Hematopoietic multipotent progenitor cell treated with erythropoietin and hydrocortisone succinate and interleukin-3 and kit ligand, for 17 days (in vitro differentiated cells): ENCODE measurements at places on chromosomes 11 and 22.

DNA sequence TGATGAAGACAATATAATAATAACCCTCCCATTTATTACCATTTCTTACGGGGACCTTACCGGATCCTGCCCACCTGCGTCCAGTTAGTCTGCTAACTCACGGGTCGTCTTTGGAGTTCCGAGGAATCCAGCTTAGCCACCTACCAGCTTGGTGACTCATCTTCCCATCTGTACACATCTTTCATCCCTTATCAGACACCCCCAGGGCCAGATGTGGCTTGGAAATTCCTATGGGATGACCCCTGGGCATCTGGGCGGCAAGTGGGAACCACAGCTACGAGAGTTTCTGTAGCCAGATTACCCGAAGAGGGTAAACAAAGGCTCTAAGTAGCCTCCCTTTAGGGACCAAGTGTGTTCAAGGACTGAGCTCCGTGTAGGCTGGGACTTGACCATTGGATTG lies 12.8 kb upstream of the PRR5 start:
- DNase-seq, result no peak

DNA sequence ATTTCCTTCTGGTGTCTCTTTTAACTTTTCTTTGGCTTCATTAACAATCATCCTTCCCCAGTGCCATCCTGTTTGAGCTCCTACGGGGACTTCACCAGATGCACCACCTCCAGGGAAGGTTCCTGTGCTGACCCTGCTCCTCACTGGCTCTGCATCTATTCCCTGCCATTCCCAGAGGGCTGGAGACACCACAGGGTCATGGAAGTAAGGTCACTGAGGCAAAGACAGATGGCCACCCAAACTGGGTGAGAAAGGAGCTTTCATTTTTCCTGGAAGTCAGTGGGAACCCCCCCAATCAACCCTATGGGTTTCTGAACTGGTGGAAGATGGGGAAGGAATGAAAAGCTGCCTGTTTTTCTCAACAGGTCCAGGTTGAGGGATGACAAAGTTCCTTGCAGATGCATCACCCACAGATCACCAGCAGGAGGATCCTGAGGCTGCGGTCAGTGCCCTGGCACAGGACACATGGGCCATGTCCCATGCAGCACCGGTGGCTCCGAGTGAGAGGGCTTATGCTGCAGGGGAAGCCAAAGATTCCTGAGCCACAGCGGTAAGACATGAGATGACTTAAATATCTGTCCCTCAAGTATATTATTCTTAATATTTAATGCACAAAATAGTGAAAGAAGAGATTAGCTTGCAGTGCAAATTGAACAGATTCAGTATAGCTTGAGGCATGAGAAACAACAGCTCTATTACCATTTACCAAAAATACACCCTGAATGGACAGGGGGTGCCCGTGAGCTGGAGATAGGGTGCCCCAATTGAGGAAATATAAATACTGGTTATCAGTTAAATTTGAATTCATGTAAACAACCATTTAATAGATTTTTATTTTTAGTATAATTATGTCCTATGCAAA lies 73.0 kb upstream of the VPREB1 start:
- DNase-seq, result no peak

GRCh38 chr22:29165321-29166060 lies 40.2 kb upstream of the EMID1 start:
- DNase-seq, result peak; percentile 73

- no peak for DNase-seq
Observed at GRCh38 chr11:94857337-94857736, 89.2 kb downstream of the AMOTL1 start.

DNA sequence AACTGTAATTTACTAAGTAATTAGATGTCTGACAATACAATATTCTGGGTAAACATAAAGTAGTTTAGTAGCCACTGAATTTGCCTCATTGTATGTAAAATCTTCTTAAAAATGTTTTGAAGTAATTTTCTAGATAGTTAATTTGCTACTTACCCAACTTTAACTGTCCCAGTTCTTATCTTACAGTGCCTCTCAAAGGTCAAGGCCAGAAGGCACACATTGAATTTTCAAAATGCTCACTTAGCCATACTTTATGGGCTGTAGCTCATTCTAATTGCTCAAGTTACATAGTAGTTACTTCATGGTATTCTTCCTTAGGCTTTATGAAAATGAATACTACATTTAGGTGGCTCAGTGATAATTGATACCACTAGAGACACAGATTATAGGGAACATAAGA lies 666.6 kb downstream of the CNTN5 start:
- no peak for DNase-seq

- no peak for DNase-seq
Observed at GRCh38 chr11:82937554-82937953, 36.0 kb downstream of the DDIAS start.

DNA sequence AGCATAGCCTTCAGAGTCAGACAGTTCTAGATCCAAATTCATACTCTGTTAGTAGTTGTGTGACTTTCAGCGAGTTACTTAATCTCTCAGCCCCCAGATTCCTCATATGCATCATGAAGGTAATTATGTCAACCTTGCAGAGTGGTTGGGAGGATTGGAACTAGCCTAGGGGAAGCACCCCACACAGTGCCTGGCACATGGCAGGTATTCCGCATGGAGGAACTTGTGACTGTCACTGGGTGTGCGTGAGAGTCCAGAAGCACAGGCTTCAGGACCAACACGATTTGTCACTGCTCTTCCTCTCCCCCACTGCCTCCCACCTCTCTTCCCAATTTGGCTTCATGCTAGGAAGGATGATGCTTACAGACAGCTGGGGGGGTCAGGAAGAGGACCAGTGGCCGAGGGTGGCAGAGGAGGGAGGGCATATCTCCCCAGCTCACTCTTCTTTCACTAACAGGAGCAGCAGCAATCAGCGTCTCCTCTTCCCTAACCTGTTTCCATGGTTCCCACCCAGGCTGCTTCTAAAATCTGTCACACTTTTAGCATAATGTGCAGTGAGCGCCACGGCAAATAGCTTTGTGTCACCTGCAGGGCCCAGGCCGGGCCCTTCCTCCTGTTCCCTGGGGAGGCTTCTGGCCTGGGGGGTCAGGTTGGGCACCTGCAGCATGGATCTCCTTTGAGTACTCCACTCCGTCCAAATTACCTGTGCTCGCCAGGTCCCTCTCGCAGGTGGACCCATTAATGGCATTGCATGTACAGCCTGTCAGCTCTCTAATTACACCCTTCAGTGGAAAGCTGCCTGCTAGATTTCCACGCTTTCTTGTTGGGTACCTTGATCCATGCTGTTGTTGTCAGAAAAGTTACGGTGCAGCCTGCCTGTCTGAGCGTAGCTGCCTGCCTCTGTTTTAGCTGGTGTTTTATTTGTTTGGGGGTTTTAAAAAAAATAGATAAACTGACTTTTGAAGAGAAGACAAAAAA lies 400.4 kb downstream of the NXPE2 start:
- no peak for DNase-seq

DNA sequence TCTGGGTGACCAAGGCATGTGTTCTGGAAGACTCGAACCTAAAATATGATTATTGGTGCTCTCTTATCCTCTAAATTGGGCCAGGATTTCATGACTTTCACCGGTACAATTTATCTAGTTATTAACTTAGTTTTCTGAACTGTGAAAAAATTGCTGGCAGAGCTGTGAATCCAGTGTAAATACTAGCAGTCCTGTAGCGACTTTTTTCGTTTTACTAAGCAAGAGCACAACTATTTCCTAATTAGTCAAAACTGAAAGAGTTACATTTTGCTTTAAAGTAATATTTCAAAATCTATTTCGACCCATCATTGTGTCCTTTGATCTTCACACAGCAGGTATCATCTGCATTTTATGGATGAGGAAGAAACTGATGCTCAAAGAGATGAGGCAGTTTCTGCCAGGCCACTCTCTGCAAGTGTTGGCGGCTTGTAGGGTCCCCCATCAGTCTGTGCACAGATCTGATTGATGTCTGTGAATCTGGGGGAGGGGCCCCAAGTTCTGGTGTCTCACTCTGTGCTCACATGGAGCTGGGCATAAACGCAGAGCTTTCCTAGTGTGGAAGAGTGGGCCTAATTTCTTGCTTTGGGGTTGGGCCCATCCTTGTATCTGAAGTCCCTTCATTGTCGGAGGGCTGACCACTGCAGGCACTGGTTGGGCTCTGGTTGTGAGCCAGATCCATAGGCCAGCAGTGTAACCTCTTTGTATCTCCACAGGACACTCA lies 1.4 kb upstream of the TRMT2A start:
- DNase-seq, result no peak

DNA sequence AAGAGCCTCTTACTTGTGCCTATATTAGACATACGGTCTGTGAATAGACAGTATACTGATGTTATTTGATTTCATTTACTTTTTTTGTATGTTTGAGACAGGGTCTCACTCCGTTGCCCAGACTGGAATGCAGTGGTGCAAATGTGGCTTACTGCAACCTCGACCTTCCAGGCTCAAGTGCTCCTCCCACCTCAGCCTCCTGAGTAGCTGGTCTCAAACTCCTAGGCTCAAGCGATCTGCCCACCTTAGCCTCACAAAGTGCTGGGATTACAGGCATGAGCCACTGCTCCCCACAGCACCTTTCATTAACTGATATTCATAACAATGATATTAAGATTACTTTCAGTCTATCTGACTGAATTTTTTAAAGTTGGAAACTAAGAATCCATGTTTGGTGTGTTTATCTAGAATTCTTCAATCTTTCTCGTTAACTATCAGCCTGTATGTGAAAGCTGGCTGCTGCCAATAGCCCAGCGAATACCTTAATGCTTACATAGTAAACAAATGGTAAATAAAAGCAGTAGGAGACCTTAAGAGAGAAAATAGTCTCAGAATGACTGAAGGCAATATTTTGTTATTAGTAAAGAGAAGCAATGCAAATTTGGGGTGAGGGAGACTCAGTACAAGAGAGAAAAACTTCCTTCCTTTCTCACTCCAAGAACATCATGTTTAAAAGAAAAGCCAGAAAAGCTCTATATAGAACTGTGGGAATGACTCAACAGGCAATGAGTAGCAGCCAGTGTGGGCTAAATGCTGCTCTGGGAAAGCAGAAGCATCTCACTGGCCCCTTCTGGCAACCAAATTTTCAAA lies 101.9 kb downstream of the MRTFA start:
- no peak for DNase-seq

GRCh38 chr11:112485280-112485679 lies 224.6 kb upstream of the PLET1 start:
- DNase-seq, result no peak

GRCh38 chr11:2990617-2991451 lies 1.3 kb downstream of the NAP1L4 start:
- DNase-seq, result peak; percentile 70

DNA sequence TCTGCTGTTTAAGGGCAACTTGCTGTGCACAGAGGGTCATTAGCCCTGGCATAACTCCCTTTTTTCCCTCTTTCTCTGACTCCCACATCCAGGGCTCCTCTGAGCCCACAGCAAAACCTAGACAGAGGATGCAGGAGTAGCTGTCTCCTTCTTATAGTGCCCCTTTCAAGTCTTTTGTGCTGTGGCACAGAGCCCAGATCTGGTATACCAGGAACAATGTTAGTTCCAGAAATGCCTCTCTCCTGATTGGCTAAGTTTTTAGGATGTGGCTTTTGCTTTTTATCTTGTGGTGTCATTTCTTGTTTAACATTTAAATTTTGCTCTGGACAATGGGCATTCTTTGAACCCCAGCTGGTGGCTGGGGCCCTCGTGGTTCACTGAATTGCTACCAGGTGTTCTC lies 25.6 kb upstream of the RRM1 start:
- DNase-seq, result no peak

DNA sequence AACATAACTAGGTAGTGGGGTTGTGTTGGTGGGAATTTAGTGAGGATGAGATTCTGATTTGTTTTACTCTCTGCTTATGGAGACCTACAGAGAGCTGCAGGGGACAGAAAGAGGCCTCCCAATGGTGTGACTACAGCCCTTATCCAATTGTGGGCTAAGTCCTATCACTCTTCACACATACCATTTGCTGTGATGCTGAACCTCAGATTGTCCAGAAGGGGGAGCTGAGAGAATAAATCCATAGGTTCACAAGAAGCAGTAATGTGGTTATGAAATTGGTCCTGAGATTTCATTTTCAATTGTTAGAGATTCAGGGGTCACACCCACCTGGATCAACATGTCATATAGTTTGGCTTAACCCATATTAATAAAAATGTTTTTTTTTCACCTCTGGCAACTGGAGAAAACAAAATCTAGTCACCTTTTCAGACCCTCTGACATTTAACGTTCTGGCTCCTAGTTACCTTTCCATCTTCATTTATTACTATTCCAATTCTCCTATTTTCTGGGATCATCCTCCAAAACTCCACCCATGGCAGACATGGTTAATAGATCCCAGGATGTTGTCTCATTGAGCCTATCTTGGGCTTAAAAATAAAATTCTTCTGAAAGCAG lies 53.3 kb upstream of the PTPN5 start:
- DNase-seq, result no peak

DNA sequence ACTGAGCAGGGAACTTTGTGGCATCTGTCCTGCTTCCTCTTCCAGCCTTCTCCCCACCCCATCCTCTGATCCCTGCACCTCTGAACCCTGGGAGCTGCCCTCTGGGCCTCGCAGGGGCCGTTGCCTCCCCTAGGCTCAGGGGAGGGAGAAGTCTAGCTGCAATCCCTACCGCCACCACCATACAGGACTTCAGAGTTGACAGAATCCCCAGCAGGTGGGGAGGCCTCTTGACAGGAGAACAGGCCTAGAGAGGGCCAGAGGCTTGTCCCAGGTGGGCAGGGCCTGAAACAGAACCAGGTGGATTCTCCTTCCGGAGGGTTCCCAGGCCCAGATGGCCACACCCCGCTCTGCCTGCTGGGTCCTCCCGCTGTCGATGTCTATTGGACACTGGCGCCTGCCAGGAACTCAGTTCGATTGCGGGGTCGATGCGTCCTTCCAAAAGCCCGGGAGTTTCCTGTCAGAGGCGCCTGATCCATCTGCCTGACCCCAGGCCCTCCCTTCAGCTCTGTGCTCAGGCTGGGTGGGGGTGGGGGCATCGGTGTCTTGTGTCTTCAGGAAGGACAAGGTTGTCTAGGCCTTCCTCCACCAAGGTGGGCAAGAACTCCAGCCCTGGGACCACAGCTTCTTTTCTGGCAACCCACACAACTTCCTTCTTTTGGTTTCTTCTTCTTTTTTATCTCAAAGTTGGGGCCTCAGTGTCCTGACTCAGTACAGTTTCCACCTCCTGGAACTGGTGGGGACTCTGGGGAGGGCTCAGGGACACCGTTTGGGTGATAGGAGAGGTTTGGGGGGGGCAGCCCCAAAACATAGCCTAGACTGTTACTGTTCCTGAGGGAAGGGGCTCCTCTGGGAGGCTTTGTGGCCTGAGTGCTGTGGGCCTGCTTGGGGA lies 6.4 kb downstream of the STARD10 start:
- no peak for DNase-seq

DNA sequence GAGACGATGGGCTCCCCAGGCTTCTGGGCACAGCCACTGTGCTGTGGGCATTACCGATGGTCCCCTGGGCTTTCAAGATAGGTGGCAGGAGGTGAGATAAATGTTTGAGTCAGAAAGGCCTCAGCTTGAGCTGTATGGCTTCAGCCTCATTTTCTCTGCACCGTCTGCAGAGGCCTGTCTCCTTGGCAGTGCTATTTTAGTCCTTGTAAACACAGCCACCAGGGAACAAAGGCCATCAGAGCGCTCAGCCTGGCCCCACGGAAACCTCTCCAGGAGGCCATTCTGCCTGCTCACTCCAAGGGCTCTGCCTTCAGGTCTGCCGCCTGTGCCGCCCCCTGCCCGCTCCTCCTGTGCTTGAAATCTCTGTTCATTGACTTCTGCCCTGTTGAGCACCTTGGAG lies 1424.9 kb downstream of the TBC1D22A start:
- DNase-seq, result no peak

- DNase-seq, result no peak
Observed at GRCh38 chr11:15590132-15590531, 475.4 kb downstream of the INSC start.
